ENCODE measurements at places on chromosomes 2 and 18.

- no peak for DNase-seq
Measured at GRCh38 chr2:215937190-215937589, 76.2 kb downstream of the MREG start.

DNA sequence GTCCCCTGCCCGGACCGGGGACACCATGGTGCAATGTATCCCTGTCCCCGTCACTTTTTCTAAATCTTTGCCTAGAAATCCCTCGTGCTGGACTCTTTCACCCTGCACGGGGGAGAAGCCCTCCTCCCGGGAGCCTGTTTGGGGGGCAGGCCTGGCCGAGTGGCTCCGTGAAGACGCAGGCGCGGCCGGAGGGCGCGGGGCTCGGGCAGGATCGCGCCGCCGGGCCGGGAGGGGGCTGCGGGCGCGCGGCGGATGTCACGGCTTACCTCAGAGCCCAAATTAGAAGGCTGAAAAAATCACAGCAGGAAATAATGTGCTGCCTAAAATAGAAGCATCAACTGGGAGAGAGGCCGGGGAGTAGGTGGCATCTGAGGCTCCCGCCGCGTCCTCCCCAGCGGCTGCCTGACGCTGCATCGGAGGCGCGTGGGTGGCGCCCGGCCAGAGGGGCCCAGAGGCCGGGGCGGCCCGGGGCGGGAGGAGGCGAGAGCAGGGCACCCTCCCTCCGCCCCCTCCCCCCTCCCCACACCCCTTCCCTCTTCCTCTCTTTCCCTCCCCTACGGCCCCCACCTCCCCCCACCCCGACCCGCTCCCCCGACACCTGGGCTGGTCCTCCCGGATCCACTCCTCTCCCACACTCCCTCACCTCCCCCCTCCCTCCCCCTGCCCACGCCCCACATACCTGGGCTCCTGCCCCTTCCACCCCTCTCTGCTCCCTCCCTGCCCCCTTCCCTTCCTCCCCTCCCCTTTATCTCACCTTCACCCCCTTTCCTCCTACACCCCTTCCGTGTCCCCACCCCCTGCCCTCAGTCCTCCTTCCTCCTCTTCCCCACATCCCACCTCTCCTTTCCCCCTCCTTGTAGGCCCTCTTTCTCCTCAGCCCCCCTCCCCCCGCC, 51.9 kb downstream of the SLC4A1AP start:
- no peak for DNase-seq

- DNase-seq, result no peak
Measured at GRCh38 chr2:218021536-218022071, 18.8 kb upstream of the TNS1 start.

DNA sequence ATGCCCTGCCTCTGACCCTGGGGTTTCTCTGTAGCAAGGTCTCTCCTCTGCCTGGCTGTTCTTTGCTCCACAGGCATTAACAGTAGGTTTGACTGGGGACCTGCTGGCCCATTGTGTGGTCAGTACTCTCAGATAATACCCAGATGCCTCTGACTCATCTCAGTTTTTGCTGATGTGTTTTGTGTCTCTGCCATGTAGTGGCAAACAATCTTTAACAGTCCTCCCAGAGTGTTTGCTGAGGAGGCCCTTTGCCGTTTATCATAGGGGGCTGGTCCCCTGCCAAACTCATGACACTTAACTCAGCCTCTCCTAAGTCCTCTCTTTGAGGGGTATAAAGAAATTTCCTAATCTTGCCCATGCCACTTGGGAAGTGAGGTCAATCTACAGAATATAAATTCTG, 793.7 kb upstream of the FANCL start:
- DNase-seq, result no peak

- no peak for DNase-seq
Measured at GRCh38 chr2:100645695-100646429, 83.1 kb downstream of the PDCL3 start.

DNA sequence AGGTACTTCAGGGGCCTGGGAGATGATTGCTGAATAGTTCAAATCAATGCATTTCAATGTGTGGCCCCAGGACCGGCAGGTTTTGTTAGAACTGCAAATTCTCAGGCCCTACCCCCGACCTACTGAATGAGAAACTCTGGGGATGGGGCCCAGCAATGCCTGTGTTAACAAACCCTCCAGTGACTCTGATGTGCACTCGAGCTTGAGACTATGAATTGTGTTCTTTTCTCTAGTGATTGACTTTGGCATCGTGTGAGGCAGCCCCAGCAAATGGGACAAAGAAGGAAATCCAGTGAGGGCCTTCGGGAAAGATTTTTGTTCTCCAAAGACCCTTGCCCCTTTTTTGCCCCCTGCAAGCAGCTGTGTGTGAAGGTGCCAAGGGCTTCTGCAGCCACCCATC, 22.4 kb downstream of the ALK start:
- DNase-seq, result no peak

DNA sequence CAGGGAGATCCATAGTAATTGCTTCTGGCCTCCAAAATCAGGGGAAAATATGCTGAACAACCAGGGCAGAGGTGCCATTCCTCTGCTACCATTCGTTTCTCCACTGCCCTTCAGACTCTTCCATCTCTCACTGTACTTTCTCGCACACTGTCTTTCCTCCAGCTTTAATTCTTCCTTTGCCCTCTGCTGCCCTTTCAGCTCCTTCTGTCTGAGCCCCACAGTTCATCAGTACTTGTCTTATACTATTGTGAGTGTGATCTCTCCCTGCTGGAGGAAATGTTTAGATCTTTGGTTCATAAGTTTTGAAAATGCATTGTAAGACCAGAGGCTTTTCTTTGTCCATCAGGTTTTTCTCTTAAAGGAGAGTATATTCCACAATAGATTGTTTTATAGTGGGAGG, 184.9 kb upstream of the DTNA start:
- DNase-seq, result no peak

GRCh38 chr2:96907115-96908041, 37.5 kb upstream of the SEMA4C start:
- no peak for DNase-seq

DNA sequence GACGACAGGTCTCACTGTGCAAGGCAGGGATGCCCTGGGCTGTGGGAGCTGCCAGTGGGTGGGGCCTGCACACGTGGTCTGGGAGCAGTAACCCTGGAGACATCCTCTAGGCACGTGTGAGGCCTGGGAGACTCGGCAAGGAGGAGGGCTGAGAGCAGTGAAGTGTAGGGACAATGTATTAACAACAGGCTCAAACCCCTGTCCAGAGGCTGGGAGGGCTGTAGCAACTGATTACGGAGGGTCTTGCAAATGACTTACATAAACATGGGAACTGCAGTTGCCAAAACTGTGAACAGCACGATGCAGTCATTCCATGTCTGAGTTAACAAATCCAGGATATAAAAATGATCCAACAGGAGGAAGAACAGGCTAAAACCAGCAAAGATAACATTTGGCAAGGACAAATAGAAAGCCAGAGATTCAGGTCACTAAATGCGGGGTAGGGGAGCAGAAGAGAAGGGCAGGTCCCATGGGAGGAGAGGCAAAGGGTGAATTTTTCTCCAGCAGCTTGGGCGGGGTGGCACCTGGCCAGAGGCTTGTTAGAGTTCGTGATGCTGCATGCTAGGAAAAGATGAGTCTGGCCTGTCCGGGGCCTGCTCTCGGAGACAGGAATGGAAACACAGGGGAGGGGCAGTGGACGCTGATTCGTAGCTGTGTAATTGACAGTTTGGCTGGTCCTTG, 44.9 kb downstream of the CYP27C1 start:
- no peak for DNase-seq

DNA sequence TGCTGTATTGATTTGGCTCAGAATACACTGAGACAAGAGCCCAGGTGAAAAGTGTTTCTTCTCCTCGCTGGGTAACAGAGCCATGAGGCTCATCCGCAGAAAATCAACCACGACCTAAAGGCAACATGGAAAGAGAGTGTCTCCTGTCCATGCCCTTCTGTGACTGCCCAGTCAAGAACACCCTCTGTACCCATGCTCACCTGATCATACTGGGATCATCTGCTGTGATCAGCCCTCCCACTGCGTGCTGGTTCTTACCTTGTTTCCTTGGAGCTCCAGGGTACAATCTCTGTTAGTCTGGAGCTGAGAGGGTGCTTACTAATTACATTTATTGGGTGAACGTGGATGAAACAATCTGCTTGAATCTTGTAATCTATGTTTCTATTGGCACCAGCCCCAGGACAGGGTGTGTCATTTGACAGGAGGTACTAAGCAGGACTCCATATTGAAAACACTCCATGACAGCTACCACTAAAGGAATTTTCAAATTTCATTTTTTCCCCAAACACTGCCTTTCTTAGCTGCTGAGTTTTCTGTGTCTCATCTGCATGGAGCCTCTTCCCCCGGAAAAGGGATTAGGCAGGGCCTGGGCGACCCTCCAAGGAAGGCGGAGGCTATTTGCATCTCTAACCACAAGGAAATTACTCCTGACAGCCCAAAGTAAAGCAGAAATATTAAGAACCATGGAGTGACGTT, 39.7 kb upstream of the GRP start:
- no peak for DNase-seq

DNA sequence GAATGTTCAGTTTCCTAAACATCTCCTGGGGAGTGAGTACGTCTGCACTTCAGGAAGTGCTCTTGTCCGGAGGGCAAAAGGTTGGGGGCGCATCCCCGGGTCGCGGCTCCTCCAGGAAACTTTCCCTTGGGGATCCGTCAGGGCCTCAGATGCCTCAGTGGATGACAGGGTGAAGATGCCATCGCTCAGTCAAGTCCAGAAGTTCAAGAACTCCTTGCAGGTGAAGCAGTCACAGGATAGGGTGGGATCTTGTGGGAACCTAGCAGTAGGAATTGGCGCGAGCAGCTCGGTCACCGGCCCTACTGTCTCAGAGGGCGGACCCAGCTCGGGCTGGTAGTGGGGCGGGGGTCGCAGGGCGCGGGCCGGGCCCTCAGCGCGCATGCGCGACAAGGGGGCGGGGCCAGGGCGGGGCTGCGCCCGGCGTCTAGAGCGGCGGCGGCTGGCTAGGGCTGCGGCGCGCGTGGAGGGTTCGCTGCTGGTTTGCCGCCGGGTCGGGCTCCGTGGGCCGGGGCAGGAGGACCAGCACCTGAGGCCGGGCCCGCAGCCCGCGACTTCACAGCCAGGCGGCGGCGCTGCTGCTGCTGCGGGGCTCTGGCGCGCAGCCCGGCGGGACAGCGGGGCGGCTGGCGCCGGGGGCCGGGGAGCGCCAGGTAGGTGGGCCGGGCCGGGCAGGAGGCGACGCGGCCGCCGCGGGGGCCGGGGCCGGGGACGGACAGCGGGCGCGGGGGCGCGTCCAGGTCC, at the start of gene INPP4A:
Gene INPP4A (plus strand): TSS at position 423 of the 741 bp plus-strand sequence. CDS start 75,191 bp downstream, outside the sequence.
- no peak for DNase-seq

DNA sequence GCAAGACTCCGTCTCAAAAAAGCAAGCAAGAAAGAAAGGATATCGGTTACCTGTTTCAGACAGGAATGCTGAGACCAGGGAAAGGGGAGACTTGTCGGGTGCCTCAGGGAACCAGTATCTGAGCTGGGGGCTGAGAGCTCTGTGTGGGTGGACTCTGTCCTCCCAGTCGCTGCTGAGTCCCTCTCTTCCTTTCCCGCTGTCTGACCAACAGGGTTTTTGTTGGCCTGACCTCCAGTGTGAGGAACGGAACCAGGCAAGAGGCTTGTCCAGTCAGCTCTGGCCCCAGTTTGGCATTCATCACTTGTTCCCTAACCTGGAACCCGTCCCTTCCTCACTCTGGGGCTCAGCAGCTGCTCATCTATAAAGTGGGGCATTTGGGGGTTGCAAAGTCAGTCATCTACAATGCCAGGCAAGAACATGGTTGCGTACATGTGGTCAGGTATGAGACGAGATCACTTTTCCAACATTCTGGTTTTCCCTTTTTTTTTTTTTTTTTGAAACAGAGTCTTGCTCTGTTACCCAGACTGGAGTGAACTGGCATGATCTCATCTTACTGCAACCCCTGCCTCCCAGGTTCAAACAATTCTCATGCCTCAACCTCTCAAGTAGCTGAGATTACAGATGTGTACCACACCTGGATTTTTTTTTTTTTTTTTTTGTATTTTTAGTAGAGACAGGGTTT, 116.4 kb downstream of the PLB1 start:
- no peak for DNase-seq

- DNase-seq, result no peak
Measured at GRCh38 chr2:111169268-111169667, 48.6 kb downstream of the BCL2L11 start.

DNA sequence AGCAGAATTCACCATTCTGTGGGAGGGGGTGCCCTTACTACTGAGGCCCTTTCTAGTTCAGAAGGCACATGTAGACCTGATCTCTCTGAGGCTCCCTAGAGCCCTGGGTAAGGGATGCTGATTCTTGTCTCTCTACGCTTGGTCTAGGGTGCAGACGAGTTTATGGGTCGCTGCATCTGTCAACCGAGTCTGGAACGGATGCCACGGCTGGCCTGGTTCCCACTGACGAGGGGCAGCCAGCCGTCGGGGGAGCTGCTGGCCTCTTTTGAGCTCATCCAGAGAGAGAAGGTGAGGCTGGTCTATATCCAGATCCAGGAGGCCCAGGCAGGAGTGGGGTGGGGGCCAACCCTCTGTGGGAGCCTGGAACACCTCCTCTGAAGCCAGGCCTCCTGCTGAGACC, 147.2 kb downstream of the DYSF start:
- no peak for DNase-seq

DNA sequence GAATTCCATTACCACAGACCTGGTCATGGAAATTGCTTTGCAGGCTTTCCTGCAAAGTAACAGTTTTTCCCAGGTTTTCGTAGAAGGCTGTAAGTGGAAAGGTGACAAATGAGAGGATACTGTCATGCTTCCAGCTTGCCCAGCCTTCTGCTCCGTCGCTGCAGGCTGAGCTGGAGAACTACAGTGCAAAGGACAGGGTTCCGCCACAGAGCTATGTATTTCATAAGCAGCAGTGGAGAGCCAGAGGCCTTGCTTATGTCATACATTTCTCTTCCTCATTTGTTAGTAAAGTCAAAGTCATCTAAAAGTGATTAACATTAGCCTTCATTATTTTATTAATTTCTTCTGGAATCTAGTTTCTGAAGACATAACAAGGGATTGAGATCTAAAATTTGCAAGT, 72.9 kb upstream of the RBM44 start:
- DNase-seq, result no peak

DNA sequence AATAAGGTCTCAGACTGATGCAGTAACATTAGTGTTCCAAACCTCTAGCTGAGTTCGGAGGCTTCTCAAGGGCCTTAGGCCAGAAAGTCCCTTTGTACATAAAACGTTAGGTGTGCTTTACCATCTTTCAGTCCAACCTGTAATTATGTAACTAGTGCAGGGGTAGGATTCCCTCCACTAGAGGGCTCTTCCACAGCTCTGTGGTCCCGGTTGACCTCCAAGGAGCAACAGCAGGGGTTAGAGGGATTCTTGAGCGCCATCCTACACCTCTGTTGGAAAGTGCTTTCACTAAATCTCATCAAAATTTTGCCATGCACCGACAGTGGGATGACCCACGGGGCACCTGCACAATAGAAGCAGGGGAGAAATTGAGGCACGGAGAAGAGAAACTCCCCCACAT, 155.8 kb upstream of the LRP1B start:
- no peak for DNase-seq

- DNase-seq, result peak; percentile 74
Measured at GRCh38 chr18:2515171-2515787, 56.0 kb downstream of the METTL4 start.

Measured in pulmonary artery endothelial cell (primary cell).